ENCODE measurements at places on chromosomes 12 and 14.

DNA sequence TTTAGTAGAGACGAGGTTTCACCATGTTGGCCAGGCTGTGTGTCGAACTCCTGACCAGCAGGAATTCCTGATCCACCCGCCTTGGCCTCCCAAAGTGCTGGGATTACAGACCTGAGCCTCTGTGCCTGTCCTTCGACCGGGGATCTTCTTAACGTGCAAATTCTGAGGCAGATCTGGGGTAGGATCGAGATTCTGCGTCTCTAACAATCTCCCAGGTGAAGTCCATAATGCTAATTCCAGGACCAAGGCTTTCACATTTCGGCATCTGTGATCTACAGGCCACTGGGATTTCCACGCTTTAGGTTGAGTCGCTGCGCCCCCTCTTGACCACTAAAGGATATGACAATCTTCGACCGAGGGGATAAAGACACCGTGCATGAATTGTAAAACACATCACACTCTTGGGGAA, 24.8 kb downstream of the FOS start:
- peak; percentile 79 for DNase-seq

GRCh38 chr12:100348657-100349454, 8.0 kb upstream of the SLC17A8 start:
- no peak for DNase-seq

DNA sequence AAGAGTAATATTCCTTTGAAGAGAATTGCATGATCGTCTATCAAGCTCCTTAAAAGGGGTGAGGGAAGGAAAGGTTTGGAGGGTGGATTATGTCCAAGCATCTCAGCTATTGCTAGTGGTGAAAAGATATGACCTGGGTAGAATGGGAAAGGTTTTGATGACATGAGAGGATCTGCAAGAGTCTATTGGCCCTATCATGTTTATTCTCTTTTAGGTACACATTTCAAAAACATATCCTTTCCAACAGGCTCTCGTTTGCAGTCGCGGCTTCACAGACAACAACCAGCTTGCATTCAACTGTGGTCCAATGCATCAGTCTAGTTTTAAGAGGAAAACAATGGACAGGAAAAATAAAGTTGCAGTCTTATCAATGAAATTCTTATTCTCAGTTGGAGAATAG, 17.1 kb downstream of the FOXG1 start:
- DNase-seq = no peak

DNA sequence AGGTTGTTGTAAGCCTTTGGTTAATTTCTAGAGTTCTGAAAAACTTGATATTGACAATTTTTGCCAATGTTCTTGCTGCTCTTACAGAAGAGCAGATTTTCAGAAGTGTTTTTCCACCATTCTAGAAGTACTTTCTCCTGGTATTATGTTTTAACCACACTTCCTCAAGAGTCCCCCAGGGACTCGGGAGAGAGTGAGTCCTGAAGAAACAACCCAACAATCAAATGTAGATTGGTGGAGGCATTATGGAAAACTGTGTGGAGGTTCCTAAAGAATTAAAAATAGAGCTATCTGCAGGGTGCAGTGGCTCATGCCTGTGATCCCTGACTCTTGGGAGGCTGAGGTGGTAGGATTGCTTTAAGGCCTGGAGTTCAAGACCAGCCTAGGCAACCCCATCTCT, 26.7 kb downstream of the OR10P1 start:
- no peak for DNase-seq

Data from CD4-positive, alpha-beta T cell treated with Interleukin-2 at 100 ng/mL for 4 hours (primary cell).